IMR-90 (cell line): ENCODE measurements at places on chromosomes 7 and 10.

- H3K4me1 ChIP-seq = peaks cover 8% of the 10 kb centered on the region; the same call in 1 of the 2 replicates
- H3K4me3 ChIP-seq = no peak overlapping the region
- H3K27me3 ChIP-seq = no peaks in the 10 kb centered on the region
- H3K36me3 ChIP-seq = no peaks in the 10 kb centered on the region
- peak; percentile 73 for DNase-seq
- no peak overlapping the region for H3K27ac ChIP-seq
These were observed 100.0 kb downstream of the INPP5A start for GRCh38 chr10:132637477-132638129.

- peaks cover 12% of the 10 kb centered on the region for H3K36me3 ChIP-seq
- peaks cover 28% of the 10 kb centered on the region for H3K4me1 ChIP-seq
- no peak overlapping the region for H3K27ac ChIP-seq
- H3K27me3 ChIP-seq = no peaks in the 10 kb centered on the region
- no peak for DNase-seq
- H3K4me3 ChIP-seq = no peak overlapping the region
These were observed 45.3 kb downstream of the RGS10 start for GRCh38 chr10:119497243-119497642.

DNA sequence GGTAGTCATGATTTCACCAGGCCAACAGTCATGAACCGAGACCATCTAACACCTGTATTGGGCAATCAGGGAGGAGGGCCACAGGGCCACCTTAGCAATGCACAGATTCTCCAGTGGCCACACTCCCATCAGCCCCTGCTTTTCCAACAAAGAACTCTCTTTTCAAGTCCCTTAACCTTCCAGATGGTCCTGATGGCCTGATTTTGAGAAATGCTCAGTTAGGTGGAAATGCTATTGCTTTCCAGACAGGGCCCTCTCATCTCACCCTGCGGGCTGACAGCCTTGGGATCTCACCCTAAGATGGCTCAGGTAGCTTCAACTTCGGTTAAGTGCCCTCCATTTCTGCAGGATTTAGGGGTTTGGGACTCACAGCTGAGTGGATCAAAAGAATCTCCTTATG is 131.9 kb upstream of the PRR15 start:
- no peaks in the 10 kb centered on the region for H3K4me1 ChIP-seq
- H3K27ac ChIP-seq = no peak overlapping the region
- H3K36me3 ChIP-seq = no peaks in the 10 kb centered on the region
- no peak for DNase-seq
- H3K4me3 ChIP-seq = no peak overlapping the region

- DNase-seq = no peak
- H3K27me3 ChIP-seq = peaks cover 11% of the 10 kb centered on the region
- no peak overlapping the region for H3K4me3 ChIP-seq
- no peak overlapping the region for H3K27ac ChIP-seq
- H3K4me1 ChIP-seq = peaks cover 4% of the 10 kb centered on the region
- H3K36me3 ChIP-seq = no peaks in the 10 kb centered on the region
These were observed 17.4 kb upstream of the CCL26 start for GRCh38 chr7:75789361-75789924.

DNA sequence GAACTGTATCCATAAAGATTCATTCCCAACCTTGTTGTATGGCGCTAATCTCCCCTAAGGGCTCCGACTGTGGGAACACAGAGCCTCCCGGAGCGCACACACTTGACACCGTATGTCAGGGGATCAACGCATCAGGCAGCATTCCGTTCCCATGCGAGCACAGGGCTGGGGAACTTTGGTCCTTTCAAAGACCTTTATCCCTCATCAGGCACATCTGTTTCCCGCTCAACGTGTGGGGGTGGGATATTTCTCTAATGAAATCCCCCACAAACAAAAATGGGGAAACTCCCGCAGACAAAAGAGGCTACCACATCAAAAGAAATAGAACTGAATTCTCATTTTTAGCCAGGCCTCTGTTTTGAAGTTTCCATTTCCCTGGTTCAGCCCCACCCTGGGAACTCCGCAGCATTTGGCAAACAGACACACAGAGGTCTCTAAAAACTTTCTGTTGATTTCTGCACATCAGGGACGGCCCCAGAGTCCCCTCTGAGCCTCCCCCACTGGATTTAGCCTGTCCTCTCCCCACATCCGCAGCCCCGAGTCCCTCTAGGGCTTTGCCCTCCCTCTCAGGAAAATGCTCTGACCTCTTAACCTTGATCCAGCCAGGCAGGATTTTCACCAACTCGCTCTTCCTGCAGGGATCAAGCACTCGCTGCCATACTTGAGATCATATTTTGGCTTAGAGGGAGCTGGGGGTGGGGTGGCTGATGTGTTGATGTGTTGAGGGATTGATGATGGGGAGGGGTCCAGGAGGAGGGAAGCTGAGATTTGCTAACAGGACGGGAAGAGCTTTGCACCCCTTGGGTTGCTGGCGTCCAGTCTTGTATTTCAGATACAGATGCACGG is 6.6 kb downstream of the CPA5 start:
- no peak for DNase-seq
- H3K4me3 ChIP-seq = no peak overlapping the region
- H3K27me3 ChIP-seq = no peaks in the 10 kb centered on the region
- H3K36me3 ChIP-seq = no peaks in the 10 kb centered on the region

DNA sequence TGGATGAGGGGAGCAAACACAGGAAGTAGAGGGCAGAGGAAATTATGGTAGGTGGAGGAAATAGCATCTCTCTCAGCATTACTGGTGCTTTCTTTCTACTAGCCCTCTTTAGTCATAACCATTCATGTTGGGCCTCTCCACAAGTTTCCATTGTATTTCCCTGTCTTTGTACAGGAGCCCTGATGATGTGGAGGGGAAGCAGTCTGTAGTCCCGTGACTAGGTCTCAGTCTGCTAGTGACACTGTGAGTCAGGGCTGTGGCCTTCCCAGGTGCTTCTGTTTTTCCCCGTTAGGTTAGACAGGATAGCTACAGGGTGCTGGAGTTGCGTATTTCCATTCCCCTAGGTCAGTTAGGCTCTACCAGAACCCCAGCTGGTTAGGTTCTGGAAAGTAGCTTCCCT is 82.9 kb upstream of the NAMPT start:
- H3K27ac ChIP-seq = no peak overlapping the region
- no peaks in the 10 kb centered on the region; the same call in 1 of the 2 replicates for H3K27me3 ChIP-seq
- H3K36me3 ChIP-seq = no peaks in the 10 kb centered on the region
- H3K4me1 ChIP-seq = no peaks in the 10 kb centered on the region
- no peak for DNase-seq

GRCh38 chr10:102729029-102730026 is 14.4 kb upstream of the WBP1L start:
- no peak overlapping the region for H3K4me3 ChIP-seq
- H3K36me3 ChIP-seq = peaks cover 9% of the 10 kb centered on the region
- peak; percentile 73 for DNase-seq
- peaks cover 2% of the 10 kb centered on the region; the same call in 1 of the 2 replicates for H3K4me1 ChIP-seq

DNA sequence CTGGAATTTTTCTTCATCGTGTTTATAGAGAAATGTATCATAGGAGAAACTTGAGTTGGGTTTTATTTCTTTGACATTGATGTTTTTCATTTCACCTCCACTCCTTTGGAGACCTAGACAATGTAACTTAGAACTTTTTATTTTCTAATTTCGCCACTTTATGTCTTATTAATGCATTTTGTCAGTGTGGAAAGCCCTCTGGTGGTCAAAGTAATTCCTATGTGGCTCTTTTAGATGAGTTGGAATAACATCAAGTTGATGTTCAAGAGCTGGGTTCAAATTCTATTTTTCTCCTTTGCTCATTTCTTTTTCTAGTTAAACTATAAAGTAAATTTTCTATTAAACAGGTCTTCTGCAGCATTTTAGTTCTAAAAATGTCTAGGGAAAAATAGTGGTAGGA is 478.6 kb downstream of the LRMDA start:
- H3K4me1 ChIP-seq = no peaks in the 10 kb centered on the region
- no peaks in the 10 kb centered on the region for H3K36me3 ChIP-seq
- no peak overlapping the region for H3K27ac ChIP-seq
- no peak overlapping the region for H3K4me3 ChIP-seq

DNA sequence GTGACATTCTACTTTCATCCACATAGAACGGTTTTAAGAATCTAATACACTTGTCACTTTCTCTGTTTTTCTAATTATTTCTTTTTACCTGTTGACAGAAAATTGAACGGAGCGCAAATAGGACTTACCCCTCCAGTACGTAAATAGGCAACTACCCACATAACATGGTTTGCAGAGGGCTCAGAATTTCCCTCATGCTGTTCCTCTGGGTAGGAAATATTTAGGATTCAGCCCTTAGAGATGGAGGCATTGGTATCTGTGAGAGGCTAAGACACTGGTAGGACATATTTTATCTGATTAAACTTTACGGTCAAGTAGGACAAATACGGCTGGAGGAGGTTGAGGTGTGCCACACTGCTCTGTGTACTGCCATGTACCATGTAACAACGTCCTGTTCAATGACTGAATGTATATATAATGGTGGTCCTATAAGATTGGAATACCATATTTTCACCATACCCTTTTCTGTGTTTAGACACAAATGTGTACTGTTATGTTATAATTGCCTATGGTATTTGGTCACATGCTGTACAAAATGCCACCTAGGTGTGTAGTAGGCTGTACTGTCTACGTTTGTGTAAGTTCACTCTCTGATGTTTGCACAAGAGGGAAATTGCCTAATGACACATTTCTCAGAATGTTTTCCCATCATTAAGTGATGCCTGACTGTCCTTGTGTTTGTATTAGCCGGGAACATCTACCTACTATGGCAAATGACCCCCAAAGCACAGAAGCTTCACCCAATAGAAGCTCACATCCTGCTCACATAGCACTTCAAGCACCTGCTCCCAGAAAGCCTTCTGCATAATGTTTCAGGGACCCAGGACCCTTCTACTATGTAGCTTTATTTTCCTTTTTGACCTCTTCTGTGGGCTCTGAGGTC is 429.4 kb upstream of the AKR1E2 start:
- no peaks in the 10 kb centered on the region for H3K36me3 ChIP-seq
- no peak overlapping the region for H3K4me3 ChIP-seq
- H3K27ac ChIP-seq = no peak overlapping the region

DNA sequence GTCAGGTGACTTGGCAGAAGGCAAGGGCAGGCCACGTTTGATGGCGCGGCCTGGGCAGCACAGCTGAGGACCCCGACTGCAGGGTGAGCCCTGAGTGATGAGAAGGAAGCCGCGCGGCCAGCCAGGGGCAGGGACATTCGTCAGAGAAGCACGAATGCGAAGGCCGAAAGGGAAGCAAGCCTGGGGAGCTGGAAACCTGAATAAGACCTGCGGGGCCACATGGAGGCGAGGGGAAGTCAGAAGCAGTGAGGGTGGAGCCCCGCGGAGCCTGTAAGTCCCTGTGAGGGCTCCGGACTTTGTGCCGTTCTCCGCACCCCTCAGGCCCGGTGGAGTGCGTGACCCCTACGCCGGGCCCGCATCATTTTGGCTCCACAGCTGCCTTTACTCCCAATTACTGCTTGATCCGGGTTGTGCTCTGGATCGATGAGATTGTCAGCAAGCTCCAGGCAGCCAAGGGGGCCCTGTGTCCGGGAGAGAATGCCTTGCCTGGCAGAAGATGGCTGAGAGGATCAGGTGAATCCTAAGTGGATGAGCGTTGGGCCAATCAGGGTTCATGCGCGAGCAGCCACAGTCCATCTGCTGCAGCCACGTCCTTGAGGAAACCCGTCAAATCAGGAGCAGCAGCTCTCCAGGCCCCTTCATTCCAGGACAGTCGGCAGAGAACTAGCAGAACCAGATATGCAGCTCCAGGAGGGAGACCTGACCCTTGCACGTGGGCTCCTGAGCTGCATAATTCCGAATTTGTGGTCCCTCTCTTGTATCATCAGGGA is 293.3 kb upstream of the SHH start:
- DNase-seq = no peak
- no peaks in the 10 kb centered on the region for H3K36me3 ChIP-seq
- H3K4me3 ChIP-seq = no peak overlapping the region
- H3K27me3 ChIP-seq = no peaks in the 10 kb centered on the region
- H3K4me1 ChIP-seq = no peaks in the 10 kb centered on the region
- H3K27ac ChIP-seq = no peak overlapping the region

- no peaks in the 10 kb centered on the region for H3K36me3 ChIP-seq
- H3K27me3 ChIP-seq = no peaks in the 10 kb centered on the region
- no peak overlapping the region for H3K4me3 ChIP-seq
- DNase-seq = no peak
- no peaks in the 10 kb centered on the region for H3K4me1 ChIP-seq
These were observed 61.8 kb downstream of the RNF32 start for GRCh38 chr7:156702399-156702798.

GRCh38 chr10:119608316-119609155 is 11.8 kb upstream of the TIAL1 start:
- no peak overlapping the region for H3K27ac ChIP-seq
- no peaks in the 10 kb centered on the region for H3K36me3 ChIP-seq
- peak; percentile 35 for DNase-seq
- no peaks in the 10 kb centered on the region; the same call in 1 of the 2 replicates for H3K27me3 ChIP-seq

- H3K27ac ChIP-seq = no peak overlapping the region
- no peak overlapping the region for H3K4me3 ChIP-seq
- no peaks in the 10 kb centered on the region for H3K36me3 ChIP-seq
- H3K4me1 ChIP-seq = no peaks in the 10 kb centered on the region
- no peak for DNase-seq
- no peaks in the 10 kb centered on the region for H3K27me3 ChIP-seq
These were observed 309.2 kb upstream of the SHH start for GRCh38 chr7:156121434-156121833.

DNA sequence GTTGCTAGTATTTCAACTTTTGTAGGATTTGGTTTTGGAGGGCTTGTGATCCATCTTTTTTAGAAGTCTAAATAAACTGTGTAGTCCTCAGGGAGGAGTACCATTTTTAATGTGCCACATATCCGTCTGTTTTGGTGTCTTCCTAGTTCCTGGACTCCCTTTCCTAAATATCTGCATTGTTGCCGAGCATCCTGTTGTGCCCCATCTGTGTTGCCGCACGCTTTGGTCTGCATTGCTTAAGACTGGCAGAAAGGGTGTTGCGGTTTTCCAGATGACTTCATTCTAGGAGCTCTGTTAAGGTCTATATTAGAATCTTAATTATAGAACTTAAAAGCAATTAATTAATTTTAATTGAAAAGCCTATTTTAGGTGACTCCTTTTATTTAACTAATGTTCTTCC is 49.4 kb downstream of the RBM33 start:
- no peak overlapping the region for H3K27ac ChIP-seq
- H3K4me1 ChIP-seq = 0 out of 2 replicates have a peak, but pooled peaks cover 2% of the 10 kb centered on the region
- peaks cover 1% of the 10 kb centered on the region; the same call in 1 of the 2 replicates for H3K36me3 ChIP-seq
- no peak overlapping the region for H3K4me3 ChIP-seq
- no peaks in the 10 kb centered on the region for H3K27me3 ChIP-seq

- no peak overlapping the region for H3K4me3 ChIP-seq
- no peaks in the 10 kb centered on the region for H3K4me1 ChIP-seq
- H3K27me3 ChIP-seq = peaks cover 46% of the 10 kb centered on the region
- H3K27ac ChIP-seq = no peak overlapping the region
These were observed 7.8 kb downstream of the FOXL3 start for GRCh38 chr7:297611-298374.

DNA sequence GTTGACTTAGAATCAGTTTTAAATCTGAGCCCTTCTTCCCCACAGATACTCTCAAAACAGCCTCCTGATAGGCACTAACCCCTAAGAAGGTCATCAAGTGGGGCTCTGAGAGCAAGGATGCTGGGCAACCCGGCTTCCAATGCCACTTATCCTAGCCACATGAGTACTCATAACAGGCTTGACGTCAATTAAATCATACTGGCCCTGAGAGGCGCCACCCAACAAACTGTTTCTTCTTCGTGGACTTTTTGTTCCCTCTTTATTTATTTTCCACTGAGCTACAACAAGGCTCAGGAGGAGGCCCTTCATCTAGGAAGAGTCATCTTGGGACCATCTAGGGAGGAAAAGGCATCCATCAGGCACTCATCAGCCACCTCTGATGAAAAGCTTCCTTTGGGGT is 255.9 kb downstream of the KCNMA1 start:
- DNase-seq = no peak
- H3K4me3 ChIP-seq = no peak overlapping the region
- H3K4me1 ChIP-seq = no peaks in the 10 kb centered on the region
- H3K27me3 ChIP-seq = no peaks in the 10 kb centered on the region

GRCh38 chr7:157599491-157599890 is 262.7 kb downstream of the DNAJB6 start:
- no peaks in the 10 kb centered on the region for H3K36me3 ChIP-seq
- DNase-seq = no peak
- no peak overlapping the region for H3K4me3 ChIP-seq
- H3K4me1 ChIP-seq = no peaks in the 10 kb centered on the region
